NAMALWA (cell line): ENCODE measurements at places on chromosomes 2 and 18.

GRCh38 chr2:216083464-216084281 is 2.0 kb downstream of the TMEM169 start:
- DNase-seq = no peak

GRCh38 chr2:105576050-105576439 is 168.7 kb upstream of the NCK2 start:
- no peak for DNase-seq

DNA sequence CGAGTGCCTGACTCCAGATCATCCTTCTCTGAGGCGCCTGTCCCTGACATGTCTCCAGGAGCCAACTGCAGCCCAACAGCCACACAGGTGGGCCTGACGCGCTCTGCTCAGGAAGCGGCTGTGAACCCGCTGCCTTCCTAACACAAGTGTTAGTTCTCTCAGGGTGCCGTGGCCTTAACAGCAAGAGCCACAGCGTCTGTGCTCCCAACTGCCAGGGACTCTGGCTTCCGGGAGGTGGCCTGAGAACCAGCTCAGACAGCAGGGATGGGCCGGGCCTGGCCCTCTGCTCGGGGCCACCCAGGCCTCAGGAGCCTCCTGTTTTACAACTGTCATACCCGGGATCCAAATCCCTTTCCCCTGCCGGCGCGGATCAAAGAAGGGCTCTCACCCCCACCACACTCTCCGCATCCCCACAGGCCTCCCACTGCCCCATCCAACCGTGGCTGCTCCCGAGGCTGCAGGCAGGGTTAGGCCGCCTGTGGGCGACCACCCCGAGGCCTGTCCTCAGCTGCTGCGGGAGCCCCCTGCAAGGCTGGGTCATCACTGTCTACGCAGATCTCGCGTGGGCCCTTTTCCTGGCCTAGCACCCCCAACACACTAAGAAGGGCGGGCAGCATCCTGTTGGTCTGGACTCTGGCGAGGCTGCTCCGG is 114.2 kb upstream of the ZNF236 start:
- no peak for DNase-seq

GRCh38 chr18:9808295-9809241 is 77.2 kb upstream of the TXNDC2 start:
- DNase-seq = no peak

- DNase-seq = no peak
Observed at GRCh38 chr2:162370931-162371330, 27.0 kb downstream of the GCA start.

DNA sequence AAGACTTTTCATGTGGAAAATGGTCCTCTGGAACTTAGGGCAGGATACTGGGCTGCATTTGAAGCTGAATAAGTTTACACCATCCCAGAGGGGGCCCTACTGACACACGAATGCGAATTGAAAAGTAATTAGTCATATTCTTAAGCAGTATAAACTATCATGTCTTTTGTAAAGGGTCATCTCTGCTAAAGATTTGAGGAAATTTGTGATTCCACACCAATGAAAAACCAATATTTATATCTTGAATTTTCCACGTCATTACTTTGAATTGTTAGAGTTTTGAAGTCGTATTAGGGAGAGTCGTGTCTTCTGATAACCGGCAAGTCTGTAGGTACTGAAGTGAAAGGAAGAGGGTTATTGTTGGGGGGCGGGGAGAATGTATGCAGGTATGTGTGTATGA is 4.1 kb upstream of the OTX1 start:
- no peak for DNase-seq
